ENCODE measurements at places on chromosomes 4 and X. TPM values are rescaled to one million over a fixed set of nuclear protein-coding genes. Genes with fewer than 3 reads are reported as not detected.

ALAS2 gene
- polyA plus RNA-seq: not detected

S100G gene
- polyA plus RNA-seq: 4.1 TPM

AKAP4 gene
- not detected for polyA plus RNA-seq

SGMS2 gene
- 28.7 TPM for polyA plus RNA-seq

GRCh38 chrX:17595456-17596035 is 141.7 kb upstream of the SCML1 start:
- DNase-seq: no peak

- DNase-seq: no peak
Observed at GRCh38 chr4:54897590-54897989, 227.8 kb downstream of the KDR start.

GRCh38 chr4:82493721-82494425 is 63.5 kb downstream of the ENOPH1 start:
- DNase-seq: no peak

- no peak for DNase-seq
Observed at GRCh38 chr4:38949411-38950051, 81.9 kb downstream of the FAM114A1 start.

DNA sequence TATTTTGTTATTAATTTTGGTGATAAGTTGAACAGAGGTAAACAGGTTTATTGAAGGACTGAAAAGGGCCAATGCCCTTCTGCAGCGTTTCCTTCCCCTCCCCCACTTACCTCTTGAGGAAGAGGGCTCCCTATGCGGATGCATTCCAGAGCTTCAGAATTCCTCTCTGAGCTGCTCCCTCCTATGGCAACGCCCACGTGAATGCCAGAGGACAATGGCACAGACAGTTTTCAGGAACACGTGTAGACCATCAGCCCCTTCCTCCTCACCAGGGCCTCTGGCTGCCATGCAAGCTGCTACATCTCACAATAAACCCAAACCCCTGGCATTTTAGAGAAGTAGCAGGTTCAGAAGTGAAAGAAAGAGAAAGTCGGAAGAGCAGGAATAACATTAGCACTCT is 127.9 kb downstream of the CHRDL1 start:
- DNase-seq: peak; percentile 13

- DNase-seq: no peak
Observed at GRCh38 chrX:39720945-39721344, 376.8 kb downstream of the BCOR start.

DNA sequence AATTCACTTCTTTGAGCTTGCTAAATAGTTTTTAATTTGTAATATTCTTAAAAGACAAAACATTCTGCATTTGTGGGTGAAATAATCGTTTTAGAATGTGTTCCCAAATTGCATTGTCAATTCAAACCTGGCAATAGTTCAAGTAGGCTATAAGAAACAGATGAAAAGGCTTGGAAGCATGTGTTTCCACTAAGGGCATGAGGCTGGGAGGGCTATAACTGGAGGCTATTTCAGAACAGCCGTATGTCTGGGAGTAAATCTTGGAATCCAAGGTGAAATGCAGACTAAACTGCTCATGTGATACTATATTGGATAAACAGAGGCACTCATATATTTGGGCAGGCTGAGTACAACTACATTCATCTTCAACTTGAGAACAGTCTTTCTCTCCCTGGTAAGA is 117.4 kb upstream of the GRPR start:
- peak; percentile 18 for DNase-seq

Data from hepatocyte (in vitro differentiated cells).